ENCODE measurements at places on chromosomes 6 and 20.

GRCh38 chr20:58969439-58969838 is 11.6 kb upstream of the NELFCD start:
- DNase-seq, result no peak

DNA sequence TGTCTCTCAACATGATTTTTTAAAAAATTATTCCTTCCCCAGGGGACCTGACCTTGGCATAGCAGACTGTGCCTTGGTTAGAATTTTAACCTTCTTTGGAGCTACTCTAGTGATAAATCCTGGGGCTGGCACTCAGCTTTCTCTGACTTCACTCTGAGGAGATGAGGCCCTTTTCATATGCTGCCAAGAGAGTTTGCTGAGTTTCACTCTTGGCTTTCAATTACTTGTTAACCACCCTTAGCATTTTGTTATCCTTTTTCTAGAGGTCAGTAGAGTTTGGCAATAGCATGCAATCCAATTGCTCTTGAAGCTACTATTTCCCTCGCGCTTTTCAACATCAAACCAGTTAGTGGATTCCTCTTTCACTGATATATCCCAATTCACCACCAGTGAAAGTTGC is 920.3 kb downstream of the EYS start:
- DNase-seq, result no peak

DNA sequence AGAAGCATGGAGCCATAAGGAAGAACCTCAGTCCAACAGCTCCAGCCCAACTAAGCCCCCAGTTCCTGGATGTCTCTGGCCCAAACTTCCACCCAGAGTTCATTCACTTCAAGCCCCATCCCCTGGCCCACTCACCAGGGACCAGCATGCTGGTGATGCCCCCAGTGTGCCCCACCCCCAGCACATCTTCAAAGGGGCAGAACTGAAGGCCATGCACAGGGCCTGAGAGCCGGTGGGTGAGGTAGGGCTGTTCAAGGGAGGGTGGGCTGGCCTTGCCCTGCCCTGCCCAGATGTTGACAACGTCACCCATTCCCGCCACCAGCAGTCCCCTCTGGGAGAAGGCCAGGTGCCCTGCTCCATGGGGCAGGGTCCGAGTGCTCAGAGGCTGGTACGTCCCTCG is 3.6 kb downstream of the B3GALT4 start:
- no peak for DNase-seq

GRCh38 chr6:16319813-16320532 is 81.6 kb downstream of the GMPR start:
- peak; percentile 27 for DNase-seq

GRCh38 chr20:17438436-17439039 is 92.6 kb downstream of the BFSP1 start:
- no peak for DNase-seq

DNA sequence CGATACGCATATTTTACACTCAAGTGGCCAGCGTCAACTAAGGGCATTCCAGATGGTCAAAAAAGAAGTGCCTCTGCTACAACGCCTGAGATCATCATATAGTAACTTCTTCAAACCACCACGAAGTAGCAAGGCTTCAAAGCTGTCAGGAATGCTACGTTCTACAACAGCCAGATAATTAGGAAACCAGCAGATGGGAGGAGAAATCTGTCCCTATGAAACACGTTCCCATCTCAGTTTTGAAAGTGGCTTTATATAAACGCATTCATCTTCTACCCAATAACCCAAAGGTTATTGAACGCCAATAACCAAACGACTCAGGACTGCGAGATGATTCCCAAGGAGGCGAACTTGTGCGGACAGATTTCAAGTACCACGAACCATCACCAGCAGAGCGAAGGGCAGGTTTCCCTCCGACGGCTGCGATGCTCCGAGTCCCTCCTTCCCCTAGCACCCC is 1.2 kb downstream of the ABHD12 start:
- DNase-seq, result no peak

GRCh38 chr6:121491576-121491975 is 56.1 kb downstream of the GJA1 start:
- DNase-seq, result no peak

- DNase-seq, result no peak
These were observed 108.4 kb upstream of the OLIG3 start for GRCh38 chr6:137602313-137603197.

DNA sequence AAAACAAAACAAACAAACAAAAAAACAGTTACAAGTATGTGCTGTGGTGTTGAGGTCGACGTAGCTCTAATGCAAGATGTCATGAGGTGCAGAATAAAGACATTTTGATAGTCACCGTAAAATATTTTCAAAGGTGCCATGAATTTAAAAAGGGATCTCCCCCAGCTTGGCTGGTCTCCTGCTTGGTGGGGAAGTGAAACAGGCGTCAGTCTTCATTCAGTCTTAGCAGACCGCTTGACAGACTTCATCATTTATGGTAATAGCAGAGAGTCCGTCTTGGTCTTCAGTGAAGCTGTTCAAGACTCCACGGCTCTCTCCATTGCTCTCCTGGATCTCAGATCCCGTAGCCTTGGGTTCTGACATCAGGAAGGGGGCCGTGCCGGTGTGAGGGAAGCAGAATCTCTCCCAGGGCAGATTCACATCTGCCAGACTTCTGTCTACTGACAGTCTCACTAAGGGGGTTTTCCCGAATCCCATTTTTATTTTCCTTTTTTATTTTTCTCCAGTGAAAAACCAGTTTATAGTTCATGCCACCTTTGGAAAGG is 1.6 kb downstream of the SLC24A3 start:
- DNase-seq, result no peak

- no peak for DNase-seq
These were observed 695.0 kb downstream of the COL12A1 start for GRCh38 chr6:74510878-74511277.

DNA sequence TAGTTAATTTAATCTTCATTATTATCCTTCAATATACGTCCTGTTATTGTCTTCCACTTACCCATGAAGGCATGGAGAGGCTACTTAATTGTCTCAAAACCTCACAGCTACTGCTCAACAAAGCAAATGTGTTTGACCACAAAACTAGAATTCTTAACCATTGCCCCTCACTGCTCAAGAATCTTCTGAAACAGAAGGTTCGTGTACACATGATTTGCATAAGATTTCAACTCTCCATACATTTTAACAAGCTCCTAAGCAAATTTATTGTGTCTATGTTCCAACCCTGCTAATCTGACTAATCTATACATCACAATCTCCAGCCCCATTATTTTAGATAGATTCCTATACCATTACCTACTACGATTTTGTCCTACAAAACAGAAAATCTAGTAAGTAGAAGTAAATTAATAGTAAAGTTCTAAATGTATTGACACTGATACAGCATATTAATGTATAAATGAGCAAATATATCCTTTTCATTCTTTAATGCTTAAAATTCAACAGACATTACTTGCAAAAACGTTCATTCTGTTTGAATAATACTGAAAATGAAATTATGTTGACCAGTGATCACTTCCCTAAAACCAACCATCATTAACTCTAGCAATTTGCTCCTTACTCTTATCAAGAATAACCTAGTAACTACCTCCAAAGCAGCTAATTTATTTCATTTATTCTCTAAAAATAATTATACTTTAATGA is 89.7 kb upstream of the RNF217 start:
- no peak for DNase-seq

DNA sequence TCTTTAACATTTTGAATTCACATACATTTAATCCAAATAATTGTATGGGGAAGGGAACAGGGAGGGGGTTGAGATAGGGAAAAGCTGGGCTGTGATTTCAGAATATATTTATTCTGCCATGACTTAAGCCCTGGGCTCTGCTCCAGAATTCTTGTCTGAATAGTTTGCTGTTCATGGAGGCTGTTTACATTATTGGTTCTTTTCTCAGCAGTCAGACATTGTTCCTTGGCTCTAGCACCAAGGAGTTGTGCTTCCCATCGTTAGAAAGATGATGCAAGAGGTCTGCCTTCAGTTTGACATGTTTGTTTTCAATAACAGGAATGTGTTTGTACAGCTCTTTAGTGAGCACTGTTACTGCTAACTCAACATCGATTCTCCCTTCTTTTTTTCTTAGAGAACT is 198.8 kb upstream of the CDYL start:
- DNase-seq, result no peak

DNA sequence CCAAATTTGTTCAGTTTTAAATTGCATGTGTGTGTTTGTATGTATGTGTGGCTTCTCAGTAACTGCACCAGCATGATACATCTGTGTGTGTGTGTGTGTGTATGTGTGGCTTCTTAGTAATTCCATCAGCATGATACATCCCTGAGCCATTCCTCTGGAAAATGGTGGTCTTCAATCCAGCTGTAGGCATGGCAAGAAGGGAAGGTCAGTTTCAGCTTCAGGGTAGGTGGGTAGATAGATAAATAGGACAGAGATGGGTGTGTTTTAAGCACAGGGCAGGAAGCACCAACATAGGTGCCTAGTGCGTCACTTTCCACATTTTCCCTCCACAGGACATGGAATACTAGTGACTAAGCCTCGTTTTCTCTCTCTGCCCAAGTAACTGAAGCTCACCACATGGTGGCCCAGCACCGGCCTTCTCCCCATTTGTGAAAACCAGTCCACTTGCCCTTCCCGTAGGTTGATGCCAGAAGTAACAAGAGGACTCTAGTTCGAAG is 82.9 kb downstream of the RPP40 start:
- DNase-seq, result no peak

DNA sequence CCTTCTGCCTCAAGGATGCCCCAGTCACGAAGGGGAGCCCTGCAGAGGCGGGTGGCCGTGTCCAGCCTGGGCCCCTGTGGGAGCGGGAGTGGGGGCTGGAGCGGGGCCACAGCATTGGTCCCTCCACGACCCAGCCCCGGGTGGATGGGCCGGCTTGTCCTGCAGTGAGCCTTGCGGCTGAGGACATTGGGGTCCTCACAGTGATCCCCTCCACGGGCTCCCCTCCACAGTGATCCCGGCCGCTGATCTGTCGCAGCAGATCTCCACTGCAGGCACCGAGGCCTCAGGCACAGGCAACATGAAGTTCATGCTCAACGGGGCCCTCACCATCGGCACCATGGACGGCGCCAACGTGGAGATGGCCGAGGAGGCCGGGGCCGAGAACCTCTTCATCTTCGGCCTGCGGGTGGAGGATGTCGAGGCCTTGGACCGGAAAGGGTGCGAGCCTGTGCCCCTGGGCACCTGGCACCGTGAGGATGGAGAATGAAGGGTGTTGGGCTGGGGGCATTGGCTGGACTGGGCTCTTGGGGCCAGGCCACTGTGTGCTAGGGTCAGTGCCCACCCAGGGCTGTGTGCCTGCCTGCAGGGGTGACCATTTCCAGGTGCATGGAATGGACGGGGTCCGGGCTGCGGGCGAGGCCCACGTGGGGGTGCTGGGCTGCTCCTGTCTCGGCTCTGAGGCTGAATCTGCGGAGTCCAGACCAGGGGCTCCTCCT is 44.4 kb downstream of the PYGB start:
- DNase-seq, result no peak
